Hepatic stellate cell (primary cell): ENCODE measurements at places on chromosomes 3 and 15.

GRCh38 chr15:99436542-99437314, 129.1 kb upstream of the MEF2A start:
- no peak for DNase-seq

GRCh38 chr15:83107841-83108181, 366 bp downstream of the TM6SF1 start:
- no peak for DNase-seq

- no peak for DNase-seq
Observed at GRCh38 chr15:71274448-71274798, 159.2 kb downstream of the THSD4 start.

- no peak for DNase-seq
Observed at GRCh38 chr3:62951037-62951613, 75.9 kb upstream of the CADPS start.

- no peak for DNase-seq
Observed at GRCh38 chr3:49476563-49476962, 6.5 kb downstream of the DAG1 start.

DNA sequence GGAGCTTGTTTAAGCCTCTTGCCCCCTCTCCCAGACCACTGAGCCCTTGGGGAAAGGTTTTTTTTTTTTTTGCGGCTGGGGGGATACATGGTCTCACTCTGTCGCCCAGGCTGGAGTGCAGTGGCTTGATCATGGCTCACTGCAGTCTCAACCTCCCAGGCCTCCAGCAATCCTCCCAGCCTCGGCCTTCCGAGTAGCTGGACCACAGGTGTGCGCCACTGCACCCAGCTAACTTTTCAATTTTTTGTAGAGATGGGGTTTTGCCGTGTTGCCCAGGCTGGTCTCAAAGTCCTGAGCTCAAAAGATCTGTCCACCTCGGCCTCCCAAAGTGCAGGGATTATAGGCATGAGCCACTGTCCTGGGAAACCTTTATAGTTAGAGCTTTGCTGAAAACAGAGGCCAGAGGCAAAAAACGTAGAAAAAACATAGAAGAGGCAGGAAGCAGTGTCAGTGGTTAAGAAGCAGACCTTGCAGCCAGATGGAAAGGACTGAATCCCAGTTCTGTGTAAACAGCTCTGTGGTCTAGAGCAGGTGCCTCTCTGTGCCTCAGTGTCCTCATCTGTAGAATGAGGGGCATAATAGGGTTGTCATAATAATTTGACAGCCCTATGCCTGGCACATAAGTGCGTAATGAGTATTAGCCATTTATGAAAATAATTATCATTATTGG, 33.1 kb downstream of the CMTM7 start:
- no peak for DNase-seq

DNA sequence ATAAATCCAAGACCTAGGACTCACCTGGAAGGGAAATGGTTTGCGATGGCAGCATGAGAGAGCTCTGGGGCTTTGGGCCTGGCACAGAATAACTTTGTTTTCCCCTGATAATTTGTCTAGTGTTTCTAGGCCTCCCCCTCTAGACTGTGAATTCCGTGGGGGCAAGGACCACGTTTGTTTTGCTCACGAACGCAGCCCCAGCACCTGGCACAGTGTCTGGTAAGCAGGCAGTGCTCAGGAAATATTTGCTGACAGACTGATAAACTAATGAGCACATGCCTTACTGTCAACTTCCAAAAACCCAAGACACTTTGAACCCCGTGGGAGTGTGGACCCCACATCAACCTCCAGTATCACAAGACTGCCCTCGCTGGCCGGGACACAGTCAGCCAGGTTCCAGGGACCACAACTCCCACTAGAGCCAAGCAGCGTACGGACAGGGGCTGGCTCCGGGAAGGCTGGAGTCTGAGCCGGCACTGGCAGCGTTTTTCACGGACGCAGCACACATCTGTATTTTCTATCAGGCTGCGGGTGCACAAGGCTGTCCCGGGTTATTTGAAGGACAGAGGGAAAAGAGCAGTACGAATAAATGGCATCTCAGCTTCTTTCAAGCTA, 146.5 kb downstream of the XXYLT1 start:
- DNase-seq: no peak

DNA sequence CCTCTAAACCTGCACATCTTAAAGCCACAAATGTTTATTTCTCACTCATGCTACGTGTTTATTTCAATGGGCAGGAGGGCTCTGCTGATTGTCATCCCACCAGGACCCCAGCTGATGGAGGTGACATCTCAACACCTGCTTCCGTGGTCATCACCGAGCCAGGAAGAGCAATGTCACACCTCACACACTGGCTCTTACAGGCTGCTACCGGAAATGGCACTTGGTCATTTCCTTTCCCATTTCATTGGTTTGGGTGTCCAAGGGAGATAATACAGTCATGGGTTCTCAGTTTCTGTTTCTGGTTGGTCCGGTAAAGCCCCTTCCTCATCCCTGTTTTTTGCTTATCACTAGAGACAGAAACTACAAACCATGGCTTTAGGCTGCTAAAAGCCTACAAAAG, 41.9 kb downstream of the ABHD2 start:
- no peak for DNase-seq

GRCh38 chr3:127905556-127905955, 9.5 kb upstream of the KBTBD12 start:
- DNase-seq: no peak

- no peak for DNase-seq
Observed at GRCh38 chr3:99475229-99475628, 163.2 kb upstream of the COL8A1 start.

DNA sequence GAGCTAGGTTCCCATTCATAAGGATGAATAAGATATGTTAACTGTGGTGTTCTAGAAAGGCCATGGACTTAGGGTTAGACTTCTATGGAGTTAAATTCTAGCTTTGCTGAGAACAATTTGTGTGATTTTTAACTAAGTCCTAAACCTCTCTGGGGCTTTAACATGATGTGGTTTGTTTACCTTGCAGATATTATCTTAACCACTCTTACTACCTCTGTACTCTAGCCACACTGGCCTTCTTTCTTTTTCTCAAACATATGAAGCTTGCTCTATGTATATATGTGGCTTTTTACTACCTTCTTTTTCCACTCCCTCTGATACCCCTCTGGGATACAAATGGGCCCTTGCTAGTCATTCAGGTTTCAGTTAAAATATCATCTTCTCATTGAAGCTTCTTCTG, 108.4 kb downstream of the ZNF609 start:
- DNase-seq: no peak

DNA sequence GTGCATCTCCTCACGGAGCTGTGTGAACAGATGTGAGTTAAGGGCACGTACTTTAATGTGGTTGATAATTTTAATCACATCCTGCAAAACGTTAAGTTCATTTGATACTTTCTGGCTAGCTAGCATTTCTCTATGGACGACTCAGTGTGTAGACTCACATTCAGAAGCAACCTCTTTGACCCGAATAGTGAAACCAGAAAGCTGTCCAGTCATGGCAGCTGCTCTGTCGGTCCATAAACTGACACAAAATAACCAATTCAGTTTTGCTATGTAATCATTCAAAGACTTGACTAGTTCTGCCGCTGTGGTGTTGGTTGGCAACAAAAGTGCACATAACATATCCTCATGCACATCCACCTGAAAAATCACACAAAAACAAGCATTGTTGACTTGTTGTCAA, 3.7 kb upstream of the GFM1 start:
- no peak for DNase-seq

DNA sequence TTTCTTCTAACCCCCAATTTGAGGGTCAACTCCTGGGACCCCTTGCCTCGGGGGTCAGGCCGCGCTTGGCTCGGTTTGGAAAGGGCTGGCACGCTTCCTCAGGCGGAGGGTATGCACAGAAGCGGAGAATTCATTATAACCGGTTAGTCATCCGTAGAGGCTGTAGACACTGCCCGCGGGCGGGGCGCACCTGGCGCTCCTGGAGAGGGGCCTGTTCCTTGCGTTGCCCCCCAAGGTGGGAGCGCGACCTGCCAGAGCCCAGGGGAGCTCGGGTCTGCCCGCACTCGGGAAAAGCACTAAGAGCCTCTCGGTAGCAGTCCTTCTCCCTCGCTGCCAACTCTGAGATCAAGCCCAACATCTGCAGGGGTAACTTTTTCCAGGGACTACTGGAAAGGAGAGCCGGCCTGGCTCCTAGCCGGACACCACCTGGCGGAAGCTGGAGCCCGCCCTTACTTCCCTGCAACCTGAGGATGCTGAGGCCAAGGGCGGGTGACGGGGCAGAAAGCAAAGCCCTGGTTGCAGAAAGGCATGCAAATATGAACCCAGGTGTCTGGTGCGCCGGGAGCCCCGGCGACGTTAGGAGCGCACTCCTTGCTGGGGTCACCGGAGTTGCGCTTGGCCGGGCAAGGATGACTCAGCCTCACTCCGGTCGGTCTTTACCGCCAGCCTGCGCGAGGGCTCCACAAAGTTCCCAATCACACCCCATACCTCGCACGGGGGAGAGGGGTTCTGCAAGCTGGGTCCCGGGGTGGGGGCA, 1.5 kb upstream of the CACNA2D3 start:
- DNase-seq: no peak

- DNase-seq: peak; percentile 44
Observed at GRCh38 chr15:62976301-62976881, 66.2 kb upstream of the TPM1 start.

DNA sequence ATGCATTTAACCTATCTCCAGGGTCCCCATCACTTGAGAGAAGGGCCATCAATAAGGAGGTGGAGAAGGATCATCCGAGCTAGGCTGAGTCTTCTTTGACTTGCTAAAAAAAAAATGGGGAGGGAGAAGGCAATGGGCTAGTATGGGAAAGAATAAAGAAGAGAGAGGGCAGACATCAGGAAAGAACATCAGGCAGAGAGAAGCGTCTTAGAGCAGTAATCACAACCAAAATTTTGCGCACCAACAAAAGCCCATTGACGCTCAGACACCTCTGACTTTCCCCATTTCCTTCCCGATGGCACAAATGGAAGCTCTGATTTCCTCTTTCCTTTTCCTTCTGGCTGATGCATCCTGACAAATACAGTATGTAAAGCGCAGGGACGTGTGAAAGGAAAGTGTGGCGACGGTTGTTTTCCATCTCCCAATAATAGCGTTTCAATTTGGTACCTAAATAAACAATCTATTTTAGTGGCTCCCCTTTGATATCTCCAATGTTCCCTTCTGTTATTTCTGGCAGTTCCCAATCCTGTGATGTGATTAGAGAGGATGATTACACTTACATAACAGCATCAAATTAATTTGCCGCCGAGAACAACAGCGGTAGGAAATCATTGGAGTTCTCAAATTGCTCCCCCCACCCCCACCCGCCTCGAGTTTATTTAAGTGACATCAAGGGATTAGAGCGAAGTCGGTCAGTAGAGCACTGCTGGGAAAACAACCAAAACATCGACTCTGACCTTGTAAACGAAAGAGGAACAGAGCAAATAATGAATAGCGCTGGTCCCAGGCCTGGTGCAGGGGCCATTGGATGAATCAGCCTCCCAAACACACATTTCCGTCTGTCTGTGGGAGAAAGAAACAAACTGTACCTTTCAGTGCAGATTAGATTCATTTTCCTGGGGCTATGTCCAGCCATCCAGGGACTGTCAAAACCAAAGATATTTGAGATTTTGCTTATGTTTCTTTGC, 273.3 kb upstream of the ICE2 start:
- DNase-seq: peak; percentile 18

DNA sequence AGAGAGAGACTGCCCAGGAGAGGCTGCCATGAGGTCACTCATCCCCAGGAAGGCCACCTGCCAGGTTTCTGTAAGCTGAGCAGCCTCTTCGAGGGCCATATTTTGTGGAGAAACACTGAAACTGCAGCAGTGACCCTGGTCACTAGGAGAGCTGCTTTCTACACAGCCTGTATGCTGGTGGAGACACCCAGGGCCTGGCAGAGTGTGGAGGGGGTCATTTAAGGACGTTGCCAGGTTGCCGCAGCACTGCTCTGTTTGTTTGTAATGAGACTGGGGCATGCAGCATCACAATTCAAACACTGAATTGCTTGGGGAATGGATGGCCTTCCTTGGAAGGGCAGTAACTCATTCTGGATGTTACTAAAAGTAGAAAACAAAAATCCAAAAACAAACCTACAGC, 104.9 kb upstream of the TRIM42 start:
- DNase-seq: no peak

DNA sequence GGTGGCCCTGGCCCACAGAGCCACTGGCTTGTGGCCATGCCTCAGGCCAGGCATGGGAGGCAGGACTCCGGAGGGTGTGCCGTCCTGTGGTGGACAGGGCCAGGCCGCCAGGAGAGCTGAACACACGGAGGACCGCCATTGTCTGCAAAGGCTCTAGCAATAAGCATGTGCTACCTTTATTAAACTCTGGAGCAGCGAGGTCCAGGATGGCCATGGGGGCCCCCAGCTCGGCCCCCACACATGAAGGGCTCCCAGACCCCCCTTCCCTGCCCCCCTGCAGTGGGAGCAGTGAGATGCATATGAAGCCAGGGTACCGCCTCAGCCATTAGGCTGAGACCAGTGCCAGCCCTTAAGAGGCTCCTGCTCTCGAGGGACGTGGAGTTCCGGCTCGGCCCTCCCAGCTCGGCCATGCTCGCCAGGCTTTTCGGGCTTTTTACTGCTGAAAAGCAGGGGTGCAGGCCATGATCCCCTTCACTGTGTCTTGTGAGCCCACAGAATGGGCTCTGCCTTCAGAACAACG, 2.7 kb downstream of the AMIGO3 start:
- DNase-seq: no peak

GRCh38 chr3:149462051-149462450, 12.4 kb upstream of the TM4SF4 start:
- DNase-seq: no peak

DNA sequence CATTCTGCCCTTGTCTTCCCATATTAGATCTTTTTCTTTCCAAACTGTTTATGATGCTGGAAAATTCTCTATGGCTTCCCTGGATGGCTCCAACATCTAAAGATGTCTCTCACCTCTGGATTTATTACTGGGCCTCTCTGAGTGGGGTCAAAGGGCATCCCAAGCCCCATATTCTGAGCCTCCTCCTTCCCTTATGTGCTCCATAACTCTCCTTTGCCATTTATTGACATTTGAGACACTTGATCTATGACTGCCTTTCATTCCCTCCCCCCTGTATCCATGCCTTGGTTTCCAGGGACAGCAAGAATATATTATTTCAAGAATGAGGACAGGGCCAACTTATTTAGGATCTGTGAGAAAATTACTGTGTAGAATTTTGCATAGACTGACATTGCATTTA, 369.3 kb upstream of the ONECUT1 start:
- DNase-seq: no peak

GRCh38 chr3:157201648-157202278, 41.8 kb upstream of the CCNL1 start:
- DNase-seq: peak; percentile 27

DNA sequence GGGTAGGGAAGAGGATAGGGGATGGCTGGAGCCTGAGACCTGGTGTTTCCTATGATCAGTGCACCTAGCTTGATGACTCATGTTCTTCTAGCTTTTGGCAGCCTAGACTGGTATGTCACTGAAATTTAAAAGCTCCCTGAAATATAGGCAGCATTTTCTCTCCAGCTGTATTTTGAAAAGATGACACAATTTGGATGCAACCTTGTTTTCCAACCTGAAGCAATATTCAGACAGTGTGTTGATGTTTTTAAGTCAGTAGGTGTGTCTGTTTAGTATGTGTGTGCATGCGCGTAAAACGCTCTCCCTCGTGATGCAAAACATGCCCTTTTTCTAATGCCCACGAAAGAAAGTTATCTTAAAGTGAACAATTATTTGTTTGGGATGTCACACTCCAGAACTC, 58.5 kb downstream of the RPL22L1 start:
- DNase-seq: no peak
